COR-L47 (cell line): ENCODE measurements at places on chromosomes 5 and 9.

DNA sequence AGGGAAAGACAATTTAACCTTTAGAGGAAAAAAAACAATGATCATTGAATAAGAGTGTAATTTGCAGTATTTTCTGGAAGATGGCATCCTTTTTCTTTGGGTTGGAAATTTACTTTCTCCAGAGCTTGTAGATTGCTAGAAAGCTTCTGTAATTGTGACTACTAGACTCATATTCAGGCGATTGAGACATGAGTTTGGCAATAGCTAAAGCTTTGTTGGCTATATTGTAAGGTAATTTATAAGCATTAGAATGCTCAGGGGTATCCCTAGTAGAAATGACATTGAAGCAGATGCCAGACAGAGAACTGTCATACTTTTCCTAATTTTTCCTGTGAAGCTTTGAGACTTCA is 115.3 kb downstream of the UNC13B start:
- DNase-seq: no peak

DNA sequence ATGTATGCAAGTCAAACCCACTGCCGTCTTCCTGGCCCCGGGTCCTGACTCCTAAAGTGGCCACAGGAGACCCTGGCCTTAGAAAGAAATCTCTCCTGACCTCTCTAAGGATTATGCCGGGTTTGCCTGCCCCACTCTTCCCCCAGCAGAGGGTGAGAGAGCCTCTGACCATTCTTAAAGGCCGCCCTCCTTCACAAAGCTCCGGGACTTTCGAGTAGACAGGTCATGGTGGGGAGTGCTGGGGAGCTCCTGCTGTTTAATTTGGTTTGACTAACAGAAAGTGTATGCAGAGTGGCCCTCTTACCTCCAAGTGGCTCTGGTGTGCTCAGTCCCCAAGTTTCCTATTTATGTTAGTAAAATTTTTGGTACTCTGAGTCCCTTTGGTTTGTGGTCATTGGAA is 111.8 kb downstream of the LRRC70 start:
- DNase-seq: no peak

- no peak for DNase-seq
Observed at GRCh38 chr5:141914199-141914743, 9.4 kb upstream of the DELE1 start.

- DNase-seq: no peak
Observed at GRCh38 chr5:86546044-86546443, 71.7 kb upstream of the COX7C start.

DNA sequence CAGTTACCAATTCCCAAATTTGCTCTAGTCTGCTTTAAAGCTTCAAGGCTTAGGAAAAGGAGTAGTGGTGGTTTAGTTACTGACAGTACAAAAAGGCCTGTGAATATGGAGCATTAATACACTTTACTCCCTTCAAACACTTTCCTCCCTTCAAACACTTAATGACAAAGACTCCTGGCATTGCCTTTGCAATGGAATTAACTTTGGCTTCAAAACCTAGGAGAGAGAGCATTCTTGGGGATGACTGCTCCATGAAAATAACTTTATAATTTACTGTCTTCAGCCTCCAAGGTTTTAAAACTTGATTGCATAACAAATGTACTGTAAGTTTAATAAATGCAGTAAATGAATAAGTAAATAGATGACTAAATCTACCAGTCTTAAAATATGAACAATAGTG is 185.6 kb downstream of the TRPM3 start:
- no peak for DNase-seq

- no peak for DNase-seq
Observed at GRCh38 chr9:70865471-70865870, 255.9 kb downstream of the TRPM3 start.

- no peak for DNase-seq
Observed at GRCh38 chr9:87422999-87423398, 74.7 kb upstream of the DAPK1 start.

- DNase-seq: no peak
Observed at GRCh38 chr9:75451045-75451444, 362.7 kb downstream of the OSTF1 start.

- no peak for DNase-seq
Observed at GRCh38 chr5:14816374-14816998, 55.1 kb downstream of the ANKH start.

- DNase-seq: peak; percentile 6
Observed at GRCh38 chr5:120803282-120803681, 339.2 kb downstream of the PRR16 start.

GRCh38 chr5:94268226-94268625 is 350.2 kb downstream of the KIAA0825 start:
- no peak for DNase-seq

DNA sequence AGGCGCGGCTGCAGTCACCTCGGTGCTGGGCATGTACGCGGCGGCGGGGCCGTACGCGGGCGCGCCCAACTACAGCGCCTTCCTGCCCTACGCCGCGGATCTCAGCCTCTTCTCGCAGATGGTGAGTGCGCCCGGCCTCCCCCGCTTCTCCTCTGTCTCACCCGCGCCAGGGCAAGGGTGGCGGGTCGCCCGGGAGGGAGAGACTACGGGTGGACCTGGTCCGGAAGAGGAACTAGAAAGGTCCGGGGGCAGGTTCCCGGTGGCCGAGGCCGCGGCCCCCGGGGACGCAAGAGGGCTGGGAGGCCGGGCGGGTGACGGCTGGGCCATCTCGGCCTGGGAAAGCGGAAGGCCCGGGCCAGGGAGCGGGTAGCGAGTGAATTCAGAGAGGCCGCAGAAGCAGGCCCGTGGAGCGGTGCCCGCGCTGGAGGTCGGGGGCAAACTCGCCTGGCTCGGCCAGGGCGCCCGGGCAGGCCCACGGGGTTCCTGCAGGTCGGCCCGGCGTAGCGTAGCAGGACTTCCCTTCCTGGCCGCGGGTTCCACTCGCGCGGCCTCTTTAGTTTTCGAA is 711 bp downstream of the IRX1 start:
- DNase-seq: no peak

GRCh38 chr9:111588846-111589245 is 10.6 kb downstream of the PTGR1 start:
- no peak for DNase-seq

DNA sequence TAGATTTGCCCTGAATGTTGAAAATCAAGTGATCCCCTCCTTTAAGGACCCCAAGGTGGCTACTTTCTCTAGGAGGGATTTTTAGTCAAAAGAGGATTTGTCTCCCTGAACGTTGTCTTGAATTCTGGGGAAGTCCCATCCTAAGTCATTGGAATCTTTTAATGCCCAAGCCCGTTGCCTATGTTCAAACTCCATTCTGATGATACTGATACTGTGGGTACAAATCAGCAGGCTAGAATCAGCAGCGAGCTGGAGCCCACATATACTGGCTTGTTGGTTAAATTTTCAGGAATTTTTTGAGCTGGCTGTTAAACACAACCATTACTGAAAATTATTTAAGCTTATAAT is 22.4 kb upstream of the TNFSF15 start:
- no peak for DNase-seq

GRCh38 chr9:87543251-87543650 is 45.6 kb downstream of the DAPK1 start:
- DNase-seq: no peak

GRCh38 chr5:94849324-94849723 is 230.9 kb downstream of the SLF1 start:
- no peak for DNase-seq

DNA sequence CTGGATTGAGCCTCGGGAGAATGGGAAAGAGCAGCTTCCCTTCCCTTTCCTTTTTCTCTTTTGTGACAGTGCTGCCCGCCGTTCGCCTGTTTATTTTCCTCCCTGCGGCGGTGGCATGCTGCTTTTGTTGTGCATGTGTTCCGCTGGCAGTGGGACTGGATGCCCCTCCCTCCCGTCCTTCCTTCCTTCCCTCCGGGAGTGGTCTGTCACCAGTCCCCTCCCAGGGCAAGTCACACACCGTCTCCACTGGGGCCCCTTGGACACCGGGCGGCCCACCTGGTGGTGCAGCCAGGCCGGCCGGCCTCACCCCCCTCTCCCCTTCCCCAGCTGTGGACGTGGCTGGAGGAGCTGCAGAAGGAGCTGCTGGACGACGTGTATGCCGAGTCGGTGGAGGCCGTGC is 214.7 kb downstream of the TRIO start:
- peak; percentile 53 for DNase-seq

DNA sequence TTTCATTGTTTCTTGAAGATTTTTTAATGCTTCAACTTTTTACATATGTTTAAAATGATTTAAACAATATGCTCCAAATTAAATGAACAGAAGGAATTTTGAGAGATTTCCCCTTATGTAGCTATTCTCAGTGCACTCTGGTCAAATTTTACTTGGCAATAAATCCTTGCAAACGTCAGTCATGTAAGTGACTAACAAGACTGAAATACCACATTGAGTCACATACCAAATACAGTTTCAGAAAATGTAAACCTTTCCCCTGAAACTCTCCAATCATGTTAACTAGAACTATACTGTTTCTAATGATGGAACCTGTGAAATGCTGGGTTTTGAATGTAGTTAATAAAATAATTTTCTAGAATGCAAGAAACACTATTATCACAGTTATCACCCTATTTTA is 29.6 kb downstream of the SAR1B start:
- DNase-seq: no peak

GRCh38 chr9:89038382-89039103 is 47.3 kb downstream of the S1PR3 start:
- DNase-seq: no peak

- DNase-seq: no peak
Observed at GRCh38 chr5:121711416-121711815, 140.3 kb upstream of the FTMT start.

GRCh38 chr9:2681981-2682380 is 35.3 kb upstream of the KCNV2 start:
- DNase-seq: peak; percentile 74

- no peak for DNase-seq
Observed at GRCh38 chr5:43367453-43367852, 44.7 kb downstream of the CCL28 start.

GRCh38 chr5:66406761-66407336 is 189.3 kb upstream of the MAST4 start:
- DNase-seq: peak; percentile 67

DNA sequence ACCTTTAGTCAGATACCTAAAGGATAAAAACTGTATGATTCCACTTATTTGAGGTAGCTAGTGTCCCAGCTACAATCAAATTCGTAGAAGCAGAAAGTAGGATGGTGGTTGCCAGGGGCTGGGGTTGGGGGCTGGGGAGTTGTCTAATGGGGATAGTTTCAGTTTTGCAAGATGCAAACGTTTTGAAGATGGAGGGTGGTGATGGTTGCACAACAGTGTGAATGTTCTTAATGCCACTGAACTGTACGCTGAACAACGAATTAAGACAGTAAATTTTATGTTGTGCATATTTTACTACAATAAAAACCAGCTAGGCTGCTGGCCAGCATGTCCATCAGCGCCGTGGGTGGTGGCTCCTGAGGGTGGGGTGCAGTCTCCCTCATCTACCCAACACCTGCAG is 137.8 kb downstream of the GADD45G start:
- no peak for DNase-seq

GRCh38 chr5:121833617-121834016 is 18.1 kb upstream of the FTMT start:
- DNase-seq: no peak

- peak; percentile 24 for DNase-seq
Observed at GRCh38 chr5:113692891-113693457, 179.5 kb downstream of the YTHDC2 start.

- DNase-seq: no peak
Observed at GRCh38 chr9:110334183-110334582, 3.5 kb downstream of the TXNDC8 start.

DNA sequence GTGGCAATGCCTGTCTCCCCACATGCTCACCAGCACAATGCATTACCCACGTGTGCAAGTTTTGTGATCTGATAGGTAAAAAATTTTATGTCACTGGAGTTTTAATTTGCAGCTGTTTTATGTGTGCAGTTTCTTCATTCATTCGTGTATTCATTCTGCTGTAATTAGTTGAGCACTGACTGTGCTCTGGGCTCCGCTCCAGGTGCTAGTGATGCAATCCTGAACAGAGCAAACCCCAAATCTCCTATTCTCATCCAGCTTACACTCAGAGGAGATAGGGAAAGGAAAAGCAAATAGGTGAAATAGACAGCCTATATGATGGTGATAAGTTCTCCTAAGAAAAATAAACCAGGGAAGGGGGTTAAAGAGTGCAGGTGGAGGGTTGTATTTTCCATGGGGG is 148.4 kb downstream of the TENT4A start:
- no peak for DNase-seq

DNA sequence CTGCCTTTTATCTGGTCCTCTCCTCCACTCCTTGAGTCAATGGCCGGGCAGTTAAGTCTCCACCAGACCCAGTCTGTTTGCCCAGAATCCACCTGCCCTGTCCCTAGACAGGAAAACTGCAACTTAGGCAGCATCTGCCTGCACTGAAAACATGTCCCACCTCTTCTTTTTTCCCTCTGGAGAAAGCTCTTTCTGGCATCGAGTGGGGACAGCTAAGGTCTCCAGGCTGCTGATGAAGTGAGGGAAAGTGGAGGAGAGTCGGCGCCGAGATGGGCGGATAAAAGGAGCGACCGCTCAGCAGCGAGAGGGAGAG is 243 bp upstream of the SHISAL2B start:
- no peak for DNase-seq

GRCh38 chr9:137804908-137805630 is 72.5 kb upstream of the CACNA1B start:
- DNase-seq: no peak

- DNase-seq: no peak
Observed at GRCh38 chr9:4936277-4936676, 48.8 kb upstream of the JAK2 start.

- no peak for DNase-seq
Observed at GRCh38 chr5:14807471-14807870, 64.1 kb downstream of the ANKH start.

DNA sequence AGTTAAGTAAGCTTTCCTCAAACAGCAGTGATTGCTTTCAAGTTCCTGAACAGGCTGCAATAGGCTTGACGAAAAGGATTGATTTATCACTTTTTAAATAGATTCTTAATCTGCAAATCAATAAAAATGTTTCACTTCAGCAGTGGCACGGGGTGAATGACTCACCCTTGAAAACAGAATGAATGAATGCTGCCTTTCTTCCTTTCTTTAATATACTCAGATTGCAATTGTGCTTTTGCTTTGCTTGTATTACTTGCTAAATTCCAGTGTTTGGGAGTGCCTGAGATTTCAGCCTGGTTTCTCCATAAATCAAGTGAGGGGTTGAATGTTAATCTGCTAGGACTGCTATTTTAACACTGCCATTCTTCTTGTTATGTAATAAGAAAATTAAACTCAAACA is 1293.8 kb downstream of the PTPRD start:
- no peak for DNase-seq

GRCh38 chr5:57509501-57510260 is 27.1 kb upstream of the ACTBL2 start:
- DNase-seq: no peak

- no peak for DNase-seq
Observed at GRCh38 chr5:133562554-133562953, 49.8 kb downstream of the FSTL4 start.

DNA sequence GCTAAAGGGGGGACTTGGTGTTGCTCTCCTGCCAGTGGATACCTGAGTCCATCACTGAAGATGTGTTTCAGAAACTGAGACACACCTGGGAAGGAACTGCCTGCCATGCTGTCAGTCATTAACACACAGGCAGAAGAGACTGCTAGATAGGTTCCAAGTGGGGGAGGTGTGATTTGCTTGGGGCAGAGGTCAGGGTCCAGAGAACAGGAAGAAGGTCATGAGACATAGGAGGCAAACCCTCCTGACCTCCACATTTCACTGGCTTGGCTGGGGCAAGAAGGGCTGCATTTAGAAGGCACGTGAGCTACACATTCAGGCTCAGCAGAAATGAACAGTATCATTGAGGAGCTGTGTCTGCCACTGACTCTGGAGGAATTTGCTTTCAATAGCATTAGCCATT is 215.8 kb downstream of the HSPA4 start:
- DNase-seq: no peak

GRCh38 chr9:119284118-119284517 is 85.1 kb downstream of the BRINP1 start:
- no peak for DNase-seq
